Ovary (tissue), 10 donors: ENCODE measurements at places on chromosomes 1 and 21. TPM values are rescaled to one million over a fixed set of nuclear protein-coding genes. Genes with fewer than 3 reads are reported as not detected.

TFF2 gene
- total RNA-seq, result 0.31 TPM

RIPPLY3 gene
- not detected for total RNA-seq

MCOLN3 gene
- total RNA-seq, result 8.3 TPM

CLEC20A gene
- total RNA-seq, result not detected

RGS4 gene
- total RNA-seq, result 0.83 TPM
